ENCODE measurements at places on chromosomes 2 and 18.

GRCh38 chr18:7116001-7116730, 1.4 kb downstream of the LAMA1 start:
- DNase-seq, result peak; percentile 41

DNA sequence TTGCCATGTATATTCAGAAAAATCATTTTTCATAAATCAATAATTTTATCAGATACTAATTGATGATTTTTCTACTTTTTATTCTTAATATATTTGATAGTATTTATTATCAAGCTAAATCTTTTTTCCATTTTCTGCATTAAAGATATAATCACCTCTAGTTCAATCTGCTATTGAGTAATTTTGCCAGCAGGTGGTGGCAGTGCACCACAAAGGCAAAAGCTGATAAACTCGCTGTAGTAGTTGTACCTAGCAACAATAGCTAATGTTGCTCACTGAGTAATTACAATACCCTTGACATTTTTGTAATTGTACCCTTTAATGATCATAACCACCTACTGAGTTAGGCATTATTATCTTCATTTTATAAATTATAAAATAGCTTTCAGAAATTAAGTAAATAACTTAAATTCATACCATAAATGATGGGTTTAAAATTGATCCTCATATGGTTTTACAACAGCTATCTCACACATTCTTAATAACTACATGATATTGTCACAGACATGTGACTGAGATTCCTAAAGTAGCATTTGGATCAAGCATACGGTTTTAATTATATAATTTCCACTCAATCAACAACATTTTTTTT, 52.0 kb upstream of the CALCRL start:
- DNase-seq, result peak; percentile 78

DNA sequence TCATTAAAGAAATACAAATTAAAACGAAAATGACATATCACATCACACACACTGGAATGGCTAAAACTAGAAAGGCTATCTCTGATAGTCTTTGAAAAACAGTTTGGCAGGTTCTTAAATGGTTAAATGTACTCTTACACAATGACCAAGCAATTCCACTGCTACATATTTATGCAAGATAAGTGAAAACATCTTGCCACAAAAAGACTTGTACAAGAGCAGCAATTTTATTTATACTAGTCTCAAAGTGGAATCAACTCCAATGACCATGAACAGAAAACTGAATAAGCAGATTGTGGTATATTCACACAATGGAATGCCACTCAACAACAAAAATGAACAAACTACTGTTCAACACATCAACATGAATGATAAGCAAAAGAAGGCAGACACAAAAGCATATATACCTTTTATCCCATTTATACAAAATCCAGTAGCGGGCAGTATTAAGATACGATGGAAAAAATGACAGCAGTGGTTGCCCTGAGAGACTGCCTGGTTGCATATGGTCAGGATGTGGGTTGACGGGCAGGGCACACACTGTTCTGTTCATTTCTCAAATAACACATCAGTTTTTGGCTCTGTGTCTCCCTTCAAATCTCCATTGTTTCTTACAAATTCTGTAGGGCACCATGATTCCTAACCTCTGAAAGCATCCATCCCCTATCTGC, 25.4 kb downstream of the SP100 start:
- no peak for DNase-seq

GRCh38 chr2:127508023-127508630, 18.2 kb downstream of the IWS1 start:
- peak; percentile 36 for DNase-seq
